ENCODE measurements at places on chromosomes 2 and 18.
A peak's percentile ranks its signal among the peaks of the same experiment; 100 is the strongest.

- no peak for DNase-seq
Measured at GRCh38 chr2:110670826-110671225, 7.0 kb downstream of the BUB1 start.

DNA sequence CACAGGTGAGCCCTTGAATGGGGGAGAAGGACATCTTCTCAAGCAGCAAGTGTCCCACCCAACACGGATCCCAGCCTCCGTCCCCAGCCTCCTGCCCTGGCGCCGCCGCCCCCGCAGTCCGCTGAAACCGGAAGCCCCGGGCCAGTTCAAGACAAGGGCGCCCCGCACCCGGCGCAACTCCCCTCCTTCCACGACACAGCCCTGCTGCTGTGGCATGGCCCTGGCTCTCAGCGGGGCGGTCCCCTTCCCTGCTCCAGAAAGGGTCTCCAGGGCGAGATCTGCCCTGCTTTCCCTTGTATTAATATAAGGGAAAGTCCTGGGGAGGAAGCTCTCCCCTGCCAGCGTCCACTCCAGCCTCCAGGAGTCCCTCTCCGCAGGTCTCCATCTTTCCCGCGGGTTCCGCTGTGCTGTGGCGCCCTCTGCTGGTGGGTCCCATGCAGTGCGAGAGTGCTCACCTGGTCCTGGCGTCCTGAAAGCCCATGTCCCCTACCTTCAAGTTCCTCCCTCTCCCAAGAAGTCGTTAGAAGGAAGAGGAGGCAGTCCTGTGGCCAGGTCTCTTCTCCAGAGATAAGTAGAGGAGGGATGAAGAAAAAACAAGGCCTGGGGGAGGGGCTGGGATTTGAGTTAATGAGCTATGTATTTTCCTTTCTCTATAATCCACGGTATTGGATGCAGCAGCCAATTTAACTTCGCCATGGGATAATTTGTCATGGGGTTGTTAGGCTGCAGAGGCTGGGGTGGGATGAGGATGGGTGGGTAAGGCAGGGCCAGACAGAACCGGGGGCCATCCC lies 176.0 kb downstream of the SMAD2 start:
- DNase-seq: no peak

- DNase-seq: no peak
Measured at GRCh38 chr2:239459056-239459455, 58.2 kb upstream of the HDAC4 start.

DNA sequence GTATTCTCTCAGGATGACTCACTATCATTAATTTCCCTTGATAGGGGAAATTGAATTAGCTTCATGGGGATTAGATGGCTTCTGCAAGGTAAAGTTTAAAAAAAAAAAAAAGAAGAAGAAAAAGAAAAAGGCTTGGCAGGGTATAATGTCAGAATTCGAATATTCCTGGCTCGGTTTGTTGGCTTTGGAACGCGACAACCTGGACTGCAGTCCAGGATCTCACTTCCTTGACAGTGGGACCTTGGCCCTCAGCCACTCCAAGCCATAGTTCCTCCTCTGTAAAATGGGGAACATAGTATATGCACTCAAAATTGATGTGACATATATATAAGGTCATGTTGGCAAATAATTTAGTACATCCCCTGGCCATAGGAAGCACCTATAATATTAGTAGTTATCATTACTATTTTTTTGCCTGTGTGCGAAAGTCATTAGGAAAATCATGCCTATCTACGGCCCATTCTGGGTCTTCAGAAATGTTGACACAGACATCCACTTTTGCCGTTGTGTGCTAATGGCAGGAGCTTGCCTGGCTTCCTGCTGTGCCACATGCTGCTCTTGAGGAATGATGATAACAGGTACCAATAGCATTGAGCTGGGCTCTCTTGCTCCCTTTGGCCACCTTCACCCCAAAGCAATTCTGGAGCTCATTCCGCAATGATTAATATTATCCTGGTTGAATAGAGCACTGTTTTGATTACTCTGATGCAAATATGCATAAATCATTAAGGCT lies 97.9 kb downstream of the MTCL1 start:
- DNase-seq: no peak

DNA sequence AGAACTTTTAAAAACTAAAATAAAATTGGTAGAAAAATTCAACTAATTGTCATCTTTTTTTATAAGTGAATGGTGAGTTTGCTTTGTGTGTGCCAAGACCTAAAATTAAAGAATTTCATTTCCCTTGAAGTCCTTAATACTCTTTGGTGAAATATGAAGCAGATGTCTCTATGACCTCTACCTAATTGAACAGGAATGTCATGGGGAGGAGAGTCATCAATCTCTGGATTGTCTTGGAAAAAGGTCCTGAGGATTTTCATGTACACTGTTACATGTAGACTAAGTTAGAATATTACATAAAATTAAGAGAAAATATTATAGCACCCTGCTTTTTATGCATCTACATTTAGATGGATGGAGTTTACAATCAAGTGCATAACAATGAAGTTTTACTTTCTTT lies 177.9 kb upstream of the LRP1B start:
- DNase-seq: no peak

DNA sequence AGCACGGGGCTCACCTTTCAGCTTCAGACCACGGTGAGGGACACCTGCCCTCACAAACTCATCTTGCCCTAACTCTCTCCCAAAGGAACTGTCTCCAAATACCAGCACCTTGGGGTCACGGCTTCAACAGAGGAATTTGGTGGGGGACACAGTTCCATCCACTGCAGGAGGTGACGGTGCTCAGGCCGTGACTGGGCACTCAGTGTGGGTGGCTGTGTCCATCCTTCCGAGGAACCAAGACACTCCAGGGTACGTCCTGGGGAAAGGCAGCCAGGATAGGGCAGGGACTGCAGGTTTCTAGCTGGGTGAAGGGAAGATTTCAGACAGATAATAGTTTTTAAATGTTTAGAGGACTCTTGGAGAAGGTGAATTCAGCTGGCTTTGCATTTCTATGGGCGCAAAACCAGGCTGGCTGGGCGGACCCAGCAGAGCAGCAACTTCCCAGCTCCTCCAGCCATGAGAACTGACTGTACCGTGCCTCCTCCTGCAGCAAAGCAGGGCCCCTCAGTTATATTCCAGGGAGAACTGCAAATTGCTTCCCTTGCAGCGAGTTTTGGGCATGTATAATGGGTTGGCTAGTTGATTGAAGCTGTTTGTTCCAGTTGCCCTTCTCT lies 23.9 kb upstream of the ALLC start:
- DNase-seq: no peak

DNA sequence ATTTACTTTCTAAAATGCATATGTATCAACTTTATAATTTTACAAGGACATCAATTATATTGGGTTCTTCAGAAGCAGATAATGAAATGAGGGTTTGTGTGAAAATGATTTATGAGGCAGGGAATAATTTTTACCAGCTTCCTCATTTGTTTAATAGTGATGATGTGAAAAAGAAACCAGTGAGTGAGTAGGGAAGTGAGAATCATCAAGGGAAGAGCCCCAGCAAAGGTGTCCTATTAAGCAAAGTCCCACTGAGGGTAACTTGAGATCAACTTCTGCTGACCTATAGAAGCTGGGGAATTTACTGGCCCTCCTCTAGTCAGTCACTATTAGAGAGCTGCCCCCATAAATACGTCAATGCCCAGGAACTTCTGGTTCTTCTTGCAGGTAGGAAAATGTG lies 266.8 kb upstream of the LYPD1 start:
- DNase-seq: no peak

DNA sequence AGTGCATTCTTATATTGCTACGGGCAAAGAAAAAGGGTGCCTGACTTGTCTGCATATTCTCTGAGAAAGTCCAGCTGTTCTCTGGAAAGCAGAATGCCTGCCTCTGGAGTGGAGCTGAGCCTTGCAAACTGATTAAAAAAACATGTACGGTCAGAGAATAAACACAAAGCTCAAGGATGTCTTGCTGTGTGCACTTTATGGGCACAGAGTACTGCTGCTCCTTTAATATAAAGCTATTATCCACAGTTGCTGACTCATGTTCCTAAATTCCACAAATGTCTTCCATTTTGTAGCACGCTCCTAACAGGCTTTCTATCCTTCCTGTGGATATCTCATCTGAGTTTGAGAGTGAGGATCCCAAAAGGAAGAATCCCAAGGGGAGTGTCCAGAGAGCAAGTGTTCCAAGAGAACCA lies 229.0 kb downstream of the MREG start:
- DNase-seq: no peak

DNA sequence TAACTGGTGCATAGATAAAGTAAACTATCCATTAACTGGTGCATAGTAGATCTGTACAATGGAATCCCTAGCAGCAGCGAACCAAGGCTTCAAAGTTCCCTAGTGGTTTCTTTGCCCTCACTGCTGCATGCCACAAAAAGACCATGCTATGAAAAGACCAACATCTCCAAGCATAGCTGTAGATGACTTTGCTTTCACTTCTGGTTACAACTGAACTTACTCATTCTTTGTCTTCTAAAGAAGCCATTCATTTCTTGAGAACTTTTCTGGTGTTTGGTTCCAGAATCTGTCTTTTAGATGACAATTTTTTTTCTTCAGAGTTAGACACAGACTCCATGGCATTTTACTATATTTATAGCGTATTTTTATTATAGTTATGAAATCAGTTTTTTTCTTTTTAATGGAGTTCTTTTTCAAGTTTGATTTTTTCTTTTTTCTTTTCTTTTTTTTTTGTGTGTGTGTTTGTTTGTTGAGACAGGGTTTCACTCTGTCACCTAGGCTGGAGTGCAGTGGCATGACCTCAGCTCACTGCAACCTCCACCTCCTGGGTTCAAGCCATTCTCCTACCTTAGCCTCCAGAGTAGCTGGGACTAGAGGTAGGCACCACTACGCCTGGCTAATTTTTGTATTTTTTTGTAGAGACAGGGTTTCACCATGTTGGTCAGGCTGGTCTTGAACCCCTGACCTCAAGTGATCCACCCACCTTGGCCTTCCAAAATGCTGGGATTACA lies 63.6 kb downstream of the SLC35F5 start:
- no peak for DNase-seq

- no peak for DNase-seq
Measured at GRCh38 chr2:72220170-72220569, 72.5 kb upstream of the CYP26B1 start.

DNA sequence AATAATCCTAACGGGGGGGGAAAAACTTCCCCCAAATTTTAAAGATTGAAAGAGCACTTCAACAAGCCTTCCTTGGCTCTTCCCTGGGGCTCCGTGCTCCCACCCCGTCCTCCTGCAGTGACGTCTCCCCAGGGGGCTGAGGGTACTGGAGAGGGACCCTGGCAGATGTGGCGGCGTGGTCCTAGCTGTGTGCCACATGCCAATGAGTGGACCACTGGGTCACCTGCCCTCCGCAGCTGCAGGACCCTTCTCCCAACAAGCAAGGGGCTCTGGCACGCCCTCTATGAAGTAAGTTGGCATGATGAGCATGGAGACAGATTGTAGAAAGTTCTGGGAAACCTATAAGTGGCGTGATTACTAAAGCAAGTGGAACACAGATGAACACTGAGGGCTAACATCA lies 46.7 kb downstream of the PXDN start:
- DNase-seq: no peak

GRCh38 chr2:60957224-60957623 lies 60.3 kb upstream of the PEX13 start:
- no peak for DNase-seq

- DNase-seq: no peak
Measured at GRCh38 chr18:11392292-11392691, 217.1 kb upstream of the SLC35G4 start.

GRCh38 chr2:8153258-8153718 lies 528.6 kb upstream of the ID2 start:
- no peak for DNase-seq

- DNase-seq: peak; percentile 81
Measured at GRCh38 chr2:136117391-136117841, 533 bp downstream of the CXCR4 start.

- no peak for DNase-seq
Measured at GRCh38 chr2:121819846-121820245, 64.4 kb downstream of the TSN start.

- no peak for DNase-seq
Measured at GRCh38 chr18:2009942-2010697, 561.2 kb downstream of the METTL4 start.

DNA sequence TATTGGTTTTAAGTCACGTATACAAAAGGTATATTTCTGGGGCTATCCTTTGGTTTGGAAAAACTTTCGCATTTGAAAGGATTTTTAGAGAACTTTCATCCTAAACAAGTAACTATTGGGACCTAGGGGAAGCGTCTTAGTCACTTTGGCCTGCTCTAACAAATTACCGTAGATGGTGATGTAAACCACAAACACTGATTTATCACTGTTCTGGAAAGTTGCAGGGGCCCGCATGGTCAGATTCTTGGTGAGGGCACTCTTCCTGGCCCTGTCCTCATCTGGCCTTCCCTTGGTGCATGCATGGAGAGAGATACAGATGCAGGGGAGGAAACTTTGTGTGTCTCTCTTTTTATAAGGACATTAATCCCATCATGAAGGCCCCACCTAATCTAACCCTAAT lies 49.1 kb upstream of the ANKRD62 start:
- DNase-seq: no peak

DNA sequence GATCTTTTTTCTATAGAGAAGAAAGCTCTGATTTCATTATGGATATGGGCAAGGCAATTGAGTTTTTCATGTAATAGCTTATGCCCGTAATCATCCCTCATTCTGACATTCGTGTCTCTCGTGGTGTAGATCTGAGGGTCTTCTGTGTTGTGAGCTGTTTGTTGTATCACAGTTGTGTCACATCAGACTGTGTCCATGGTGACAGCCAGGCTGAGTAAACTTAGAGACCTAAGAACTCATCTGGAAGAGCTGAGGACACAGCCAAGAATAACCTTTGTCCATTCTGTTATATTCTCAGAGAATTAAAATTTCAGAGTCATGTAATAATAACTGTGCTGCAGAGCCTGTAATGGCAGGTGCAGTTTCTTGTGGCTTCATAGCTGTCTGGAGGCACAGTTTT lies 116.5 kb downstream of the ATP9B start:
- DNase-seq: no peak

- DNase-seq: no peak
Measured at GRCh38 chr18:68841301-68841700, 43.4 kb downstream of the CCDC102B start.

DNA sequence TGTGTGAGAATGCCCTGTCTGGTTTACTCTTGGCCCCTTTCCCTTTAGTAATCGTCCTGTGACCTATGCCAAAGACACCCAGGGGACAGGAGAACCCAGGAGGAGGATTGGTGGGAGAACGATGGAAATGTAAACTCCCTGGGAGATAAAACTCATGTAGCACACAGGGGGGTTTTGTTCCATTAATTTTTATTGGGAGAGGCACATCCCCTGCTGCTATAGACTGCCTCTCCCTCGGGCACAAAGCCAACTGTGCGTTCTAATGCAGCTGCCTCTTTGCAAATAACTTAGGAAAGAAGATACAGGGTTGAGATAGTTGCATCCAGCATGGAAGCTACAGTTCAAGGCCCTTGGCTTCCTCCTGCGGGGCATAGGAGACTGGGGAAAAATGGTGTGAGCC lies 489.6 kb downstream of the SLC4A3 start:
- no peak for DNase-seq

DNA sequence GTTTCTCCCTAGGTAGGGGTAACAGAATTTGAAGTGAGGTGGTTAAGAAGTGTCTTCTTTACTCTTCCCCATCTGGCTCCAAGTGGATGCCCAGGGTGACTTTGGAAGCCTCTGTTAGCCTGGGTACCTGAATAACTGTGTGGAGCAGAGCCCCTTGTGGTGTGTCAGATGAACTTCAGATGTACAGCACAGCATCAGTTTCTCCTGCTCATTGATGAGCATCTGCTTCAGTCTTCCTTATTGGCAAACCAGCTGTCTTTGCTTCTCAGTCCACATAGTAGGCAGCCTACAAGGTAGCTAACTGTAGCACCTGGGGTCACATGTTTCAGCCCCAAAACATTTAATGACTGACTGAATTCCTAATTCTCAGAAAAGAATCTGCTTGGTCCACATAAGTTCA lies 56.2 kb upstream of the ATP8B1 start:
- DNase-seq: peak; percentile 23

- DNase-seq: peak; percentile 63
Measured at GRCh38 chr2:233422050-233422639, 67.9 kb downstream of the DGKD start.
